Stimulated activated CD8-positive, alpha-beta memory T cell treated with anti-CD3 and anti-CD28 coated beads, Interleukin-4, amount 100 ng/mL, for 1 hour (primary cell): ENCODE measurements at places on chromosomes 11 and 22.

DNA sequence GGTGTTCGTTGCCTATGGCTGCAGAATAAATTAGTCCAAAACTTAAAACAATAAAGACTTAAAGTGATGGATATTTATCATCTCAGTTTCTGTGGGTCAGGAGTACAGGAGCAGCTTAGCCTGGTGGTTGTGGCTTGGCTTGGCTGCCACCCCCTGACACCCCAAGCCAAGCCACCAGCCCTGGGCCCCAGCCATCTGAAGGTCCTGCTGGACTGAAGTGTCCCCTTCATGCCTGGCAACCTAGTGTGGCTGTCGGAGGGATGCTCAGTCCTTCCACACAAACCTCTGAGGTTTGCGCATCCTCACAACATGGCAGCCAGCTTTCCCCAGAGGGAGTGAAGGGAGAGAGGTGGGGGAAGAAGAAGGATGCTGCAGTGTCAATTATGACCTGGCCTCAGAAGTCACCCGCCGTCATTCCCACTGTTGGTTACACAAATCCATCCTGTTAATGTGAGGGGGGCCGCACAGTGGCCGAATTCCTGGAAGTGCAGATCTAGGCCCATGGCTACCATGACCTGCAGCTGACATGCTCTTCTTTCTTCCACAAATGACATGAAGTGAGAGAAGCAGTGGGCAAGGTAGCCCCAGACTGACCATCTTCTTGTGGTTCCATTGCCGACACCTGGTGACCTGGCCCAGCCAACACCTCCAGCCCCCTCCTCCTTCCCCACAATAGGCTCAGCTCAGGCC is 31.1 kb downstream of the IGF2 start:
- no peak for DNase-seq

DNA sequence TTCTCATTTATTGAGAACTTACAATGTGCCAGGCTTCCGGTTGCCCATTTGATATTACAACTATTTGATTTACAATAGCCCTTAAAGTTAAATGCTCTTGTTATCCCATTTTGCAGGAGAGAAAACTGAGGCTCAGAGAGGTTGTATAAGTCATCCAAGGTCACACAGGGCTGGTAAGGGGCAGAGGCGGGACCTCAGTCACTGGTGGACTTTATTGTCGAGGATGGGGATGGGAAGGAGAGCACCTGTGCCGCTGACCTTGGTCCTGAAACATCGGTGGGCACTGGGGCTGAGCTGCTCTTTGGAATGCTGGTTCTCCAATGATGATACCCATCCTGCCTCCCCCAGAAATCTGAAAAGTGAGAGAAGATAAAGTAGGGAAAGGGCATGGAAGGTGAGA is 265.4 kb downstream of the MIAT start:
- DNase-seq, result no peak

DNA sequence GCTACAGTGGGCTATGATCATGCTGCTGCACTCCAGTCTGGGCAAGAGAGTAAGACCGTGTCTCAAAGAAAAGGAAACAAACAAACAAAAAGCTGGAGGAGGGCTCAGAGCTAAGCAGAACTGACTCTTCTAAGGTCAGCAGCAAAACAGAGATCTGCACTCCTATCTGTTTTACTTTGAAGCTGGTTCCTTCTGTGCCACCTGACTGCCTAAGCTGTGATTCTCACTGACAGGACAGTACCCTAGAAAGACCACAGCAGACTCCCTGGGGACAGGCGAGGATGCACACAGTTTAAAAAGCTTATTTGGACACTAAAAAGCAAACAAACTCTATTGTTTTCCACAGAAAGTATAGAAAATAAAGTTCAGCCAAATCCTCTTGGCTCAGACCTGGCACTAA is 30.5 kb downstream of the NEFH start:
- DNase-seq, result no peak

- no peak for DNase-seq
These were observed 119.3 kb downstream of the OSBP2 start for GRCh38 chr22:30813936-30814335.

- DNase-seq, result no peak
These were observed 71.4 kb upstream of the B3GNT6 start for GRCh38 chr11:76962583-76963416.

GRCh38 chr11:111387363-111387762 is 8.3 kb upstream of the POU2AF1 start:
- DNase-seq, result no peak

GRCh38 chr11:31301549-31302510 is 67.7 kb downstream of the DCDC1 start:
- DNase-seq, result no peak

DNA sequence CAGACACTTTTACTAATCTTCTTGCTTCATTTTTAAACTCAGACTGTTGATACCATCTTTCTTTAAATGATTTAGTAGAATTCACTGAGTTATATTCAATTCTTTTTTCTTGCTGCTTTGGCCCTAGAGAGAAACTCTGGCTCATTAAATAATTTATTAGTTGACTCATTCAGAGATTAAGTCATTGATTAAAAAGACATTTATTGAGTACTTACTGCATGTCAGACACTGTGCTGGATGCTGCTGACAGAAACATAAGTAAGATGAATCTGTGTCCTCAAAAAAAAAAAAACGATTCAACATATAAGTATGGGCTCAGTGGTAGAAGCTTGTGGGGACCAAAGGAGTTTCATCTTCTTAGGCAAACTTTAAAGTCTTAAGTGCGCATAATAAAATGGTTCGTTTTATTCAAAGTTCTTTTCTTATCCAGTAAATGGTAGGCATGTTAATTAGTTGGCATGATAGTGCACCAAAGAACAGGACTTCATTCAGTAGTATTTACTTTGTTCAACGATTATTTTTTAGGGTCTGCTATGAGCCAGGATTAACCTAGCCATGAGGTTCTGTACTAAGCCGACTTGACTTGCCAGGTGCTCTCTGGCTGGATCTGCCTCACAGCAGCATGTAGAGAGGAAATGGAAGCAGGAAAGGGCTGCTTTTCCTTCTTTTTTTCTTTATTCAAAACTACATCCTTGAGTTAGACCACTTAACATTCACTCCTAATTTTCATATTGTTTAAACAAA is 281.0 kb upstream of the CTSC start:
- no peak for DNase-seq
